ENCODE measurements at places on chromosomes 3 and 15. TPM values are rescaled to one million over a fixed set of nuclear protein-coding genes. Genes with fewer than 3 reads are reported as not detected.

Gene SKOR1
- not detected for total RNA-seq

Gene GOLGA8H
- total RNA-seq: not detected

Gene MLH1
- total RNA-seq: 46.7 TPM

- no peaks in the 10 kb centered on the region for H3K27me3 ChIP-seq
- DNase-seq: peak; percentile 56
- peaks cover 44% of the 10 kb centered on the region for H3K36me3 ChIP-seq
- H3K4me3 ChIP-seq: no peak overlapping the region
- peak overlapping the region; percentile 32 for H3K27ac ChIP-seq
These were observed 1.5 kb upstream of the GPX1 start for GRCh38 chr3:49359623-49360022.

GRCh38 chr15:68053701-68054627, at the start of gene PIAS1:
TSS of gene PIAS1 (plus strand) at chr15:68054315. CDS start at chr15:68054327, 12 bp downstream.
- peak; percentile 83 for DNase-seq
- H3K4me1 ChIP-seq: no peaks in the 10 kb centered on the region
- no peaks in the 10 kb centered on the region for H3K27me3 ChIP-seq
- no peaks in the 10 kb centered on the region for H3K36me3 ChIP-seq
- H3K27ac ChIP-seq: peak within 1 kb of the TSS; percentile 57
- H3K4me3 ChIP-seq: peak within 1 kb of the TSS; percentile 88
